ENCODE measurements at places on chromosomes 6 and 20. TPM values are rescaled to one million over a fixed set of nuclear protein-coding genes. Genes with fewer than 3 reads are reported as not detected.

Gene OVOL2
- 0.17 TPM for total RNA-seq

Gene HLA-DPA1
- not detected for total RNA-seq

GRCh38 chr6:135514706-135515105 lies 17.2 kb upstream of the AHI1 start:
- no peak for DNase-seq

DNA sequence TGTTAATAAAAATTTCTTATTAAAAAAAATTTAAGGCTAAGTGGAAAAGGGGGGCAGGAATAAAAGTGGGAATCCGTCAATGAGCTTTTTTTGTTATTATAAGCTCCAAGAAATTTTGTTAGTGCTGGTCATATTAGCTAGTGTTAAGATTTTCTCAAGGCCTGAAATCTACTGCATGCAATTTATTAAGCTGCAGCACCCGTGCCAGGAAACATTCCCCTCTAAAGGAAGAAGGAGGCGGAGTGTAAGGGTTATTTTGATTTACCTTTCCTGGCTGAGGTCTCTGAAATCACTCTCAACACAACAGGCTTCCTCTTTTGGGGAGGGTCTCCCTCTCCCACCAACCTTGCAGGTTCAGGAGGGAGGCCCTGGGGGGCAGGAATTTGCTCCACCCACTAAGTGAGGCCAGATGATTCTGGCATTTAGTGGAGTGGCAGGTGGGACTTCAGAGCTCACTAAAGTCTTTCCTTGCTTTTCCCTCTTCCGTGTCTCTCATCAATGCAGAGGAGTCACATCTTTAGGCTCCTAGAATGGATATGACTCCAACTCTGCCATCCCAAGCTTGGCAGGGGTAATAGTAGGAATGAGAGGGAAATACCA lies 168.8 kb downstream of the BCAS1 start:
- no peak for DNase-seq

Gene CST1
- 29.3 TPM for total RNA-seq

DNA sequence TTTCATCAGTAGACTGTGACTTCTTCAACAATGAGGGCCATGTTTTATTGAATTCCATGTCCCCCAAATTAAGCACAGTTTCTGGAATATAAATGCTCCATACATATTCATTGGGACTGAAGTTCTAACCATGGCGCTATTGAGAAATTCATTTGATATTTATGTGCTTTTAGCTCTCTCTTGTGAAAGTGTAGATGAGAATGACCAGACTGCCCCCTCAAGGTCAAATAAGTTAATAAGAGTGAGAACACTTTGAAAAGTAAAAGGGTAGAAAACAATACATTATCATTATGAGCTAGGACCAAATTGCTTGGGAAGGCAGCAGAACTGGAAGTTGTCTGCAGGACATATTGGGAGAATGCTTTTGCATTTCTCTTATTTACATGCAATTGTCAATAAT lies 597.9 kb downstream of the EPM2A start:
- DNase-seq = no peak

Gene LAMA4
- 12.4 TPM for total RNA-seq
